Activated naive CD8-positive, alpha-beta T cell treated with anti-CD3 and anti-CD28 coated beads, Interleukin-2, amount 50 U/mL, for 16 hours (primary cell): ENCODE measurements at places on chromosomes 12 and 14.

- DNase-seq = no peak
Observed at GRCh38 chr12:67752226-67752732, 103.7 kb downstream of the DYRK2 start.

DNA sequence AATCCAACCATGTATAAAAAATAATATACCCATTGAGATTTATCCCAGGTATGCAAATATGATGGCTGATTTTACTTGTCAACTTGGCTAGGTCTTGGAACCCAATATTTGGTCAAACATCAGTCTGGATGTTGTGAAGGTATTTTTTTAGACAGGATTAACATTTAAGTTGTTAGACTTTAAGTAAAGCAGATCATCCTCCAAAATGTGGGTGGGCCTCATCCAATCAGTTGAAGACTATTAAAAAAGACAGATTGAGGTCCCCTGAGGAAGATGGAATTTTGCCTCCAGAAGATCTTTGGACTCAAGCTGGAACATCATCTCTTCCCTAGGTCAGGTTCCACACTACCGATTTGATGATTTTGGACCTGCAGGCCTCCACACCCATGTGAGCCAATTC, 271.2 kb downstream of the TMEM121 start:
- DNase-seq = no peak

DNA sequence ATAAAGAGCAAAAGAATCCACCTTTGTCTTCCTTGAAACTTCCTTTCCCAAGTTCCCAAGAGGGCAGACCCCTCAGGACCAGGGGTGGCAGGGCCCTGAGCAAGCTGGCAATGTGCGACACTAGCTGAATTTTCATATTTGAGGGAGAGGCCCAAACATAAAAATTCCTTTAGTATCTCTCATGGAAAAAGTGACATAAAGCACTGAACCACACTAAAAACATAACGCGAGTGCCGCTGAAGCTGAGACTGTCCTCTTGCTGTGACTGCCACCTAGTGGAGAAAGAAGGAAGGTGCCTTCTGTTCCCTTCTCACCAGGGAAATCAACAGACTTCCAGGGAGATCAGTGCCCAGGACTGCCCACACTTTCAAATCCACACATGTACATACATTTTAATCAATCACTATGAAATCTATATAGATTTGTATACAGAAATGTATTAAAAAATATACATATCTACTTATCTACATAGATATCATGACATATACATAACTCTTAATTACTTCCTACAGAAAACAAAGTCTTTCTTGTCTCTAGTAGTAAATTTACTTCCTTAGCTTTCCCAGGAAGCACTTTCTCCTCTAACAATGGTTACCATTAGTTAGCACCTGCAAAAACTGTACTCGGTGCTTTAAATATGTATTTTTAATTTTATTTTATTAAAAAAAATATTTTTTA, 53.8 kb downstream of the SSH1 start:
- peak; percentile 38 for DNase-seq

DNA sequence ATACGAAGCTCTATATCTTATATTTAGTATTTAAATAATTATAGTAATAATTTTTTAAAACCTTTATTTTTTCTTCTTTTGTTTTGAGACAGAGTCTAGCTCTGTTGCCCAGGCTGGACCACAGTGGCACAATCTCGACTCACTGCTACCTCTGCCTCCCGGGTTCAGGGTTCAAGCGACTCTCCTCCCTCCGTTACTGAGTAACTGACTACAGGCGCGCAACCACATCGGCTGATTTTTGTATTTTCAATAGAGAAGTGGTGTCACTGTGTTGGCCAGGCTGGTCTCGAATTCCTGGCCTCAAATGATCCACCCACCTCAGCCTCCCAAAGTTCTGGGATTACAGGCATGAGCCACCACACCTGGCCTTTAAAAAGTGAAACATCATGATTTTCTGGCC, 13.0 kb upstream of the WNK1 start:
- no peak for DNase-seq

- no peak for DNase-seq
Observed at GRCh38 chr12:88753066-88753465, 172.8 kb upstream of the KITLG start.

- DNase-seq = no peak
Observed at GRCh38 chr12:12224240-12224940, 42.5 kb downstream of the LRP6 start.

DNA sequence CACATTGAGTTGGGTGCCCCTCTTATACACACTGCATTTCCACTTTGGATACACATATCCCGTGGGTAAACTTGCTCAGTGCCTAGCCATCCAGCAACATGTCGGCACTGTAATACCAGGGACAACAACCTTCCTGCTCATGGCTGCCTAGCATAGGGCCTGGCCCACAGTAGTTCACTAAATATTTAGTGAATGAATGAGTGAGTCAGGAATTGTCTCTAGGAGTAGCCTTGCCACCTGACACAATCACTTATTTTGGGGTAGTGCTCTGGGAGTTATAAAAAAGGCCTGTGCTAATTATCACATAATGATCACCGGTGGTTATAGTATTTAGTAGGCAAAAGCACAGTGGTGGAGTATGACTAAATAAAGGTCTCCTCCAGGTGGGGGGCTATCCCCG, 8.5 kb upstream of the NUMB start:
- DNase-seq = no peak

DNA sequence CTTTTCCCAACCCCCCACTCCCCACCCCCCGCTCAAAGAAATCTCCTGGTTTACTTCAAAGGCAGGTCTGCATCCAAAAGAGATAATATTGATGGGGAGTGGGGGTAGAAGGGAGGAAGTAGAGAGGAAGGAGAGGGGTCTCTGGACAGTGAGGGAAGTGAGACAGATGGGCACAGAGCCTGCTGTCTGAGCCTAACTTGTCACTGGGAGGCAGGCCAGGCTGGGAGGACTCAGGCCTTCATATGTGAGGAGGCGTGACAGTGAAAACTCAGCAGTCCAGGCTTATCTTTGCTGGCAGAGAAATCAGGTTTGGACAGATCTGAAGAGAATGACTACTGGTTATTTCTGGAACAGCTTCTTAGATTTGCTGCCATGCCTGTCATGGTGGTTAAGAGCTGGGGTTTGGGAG, 192.3 kb downstream of the NUAK1 start:
- no peak for DNase-seq

DNA sequence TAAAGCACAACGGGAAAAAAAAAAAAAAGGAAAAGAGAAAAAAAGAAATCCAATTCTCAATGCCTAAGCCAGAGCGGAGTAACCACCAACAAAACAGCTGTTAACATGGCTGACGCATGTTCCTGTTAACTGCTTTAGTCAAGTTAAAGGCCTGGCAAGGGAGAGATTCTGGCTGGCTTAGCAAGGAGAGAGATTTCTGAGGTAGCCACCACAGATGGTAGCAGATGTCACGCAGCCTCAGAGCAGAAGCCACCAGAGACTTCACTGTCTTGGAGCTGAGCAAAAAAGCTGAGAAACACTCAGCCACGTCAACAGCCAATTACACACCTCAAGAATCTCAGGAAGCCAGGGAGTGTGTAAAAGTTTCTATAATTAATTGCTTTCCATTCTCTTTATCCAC, 87.1 kb downstream of the TMCC3 start:
- DNase-seq = no peak

GRCh38 chr14:85695300-85695699, 165.4 kb downstream of the FLRT2 start:
- DNase-seq = no peak

DNA sequence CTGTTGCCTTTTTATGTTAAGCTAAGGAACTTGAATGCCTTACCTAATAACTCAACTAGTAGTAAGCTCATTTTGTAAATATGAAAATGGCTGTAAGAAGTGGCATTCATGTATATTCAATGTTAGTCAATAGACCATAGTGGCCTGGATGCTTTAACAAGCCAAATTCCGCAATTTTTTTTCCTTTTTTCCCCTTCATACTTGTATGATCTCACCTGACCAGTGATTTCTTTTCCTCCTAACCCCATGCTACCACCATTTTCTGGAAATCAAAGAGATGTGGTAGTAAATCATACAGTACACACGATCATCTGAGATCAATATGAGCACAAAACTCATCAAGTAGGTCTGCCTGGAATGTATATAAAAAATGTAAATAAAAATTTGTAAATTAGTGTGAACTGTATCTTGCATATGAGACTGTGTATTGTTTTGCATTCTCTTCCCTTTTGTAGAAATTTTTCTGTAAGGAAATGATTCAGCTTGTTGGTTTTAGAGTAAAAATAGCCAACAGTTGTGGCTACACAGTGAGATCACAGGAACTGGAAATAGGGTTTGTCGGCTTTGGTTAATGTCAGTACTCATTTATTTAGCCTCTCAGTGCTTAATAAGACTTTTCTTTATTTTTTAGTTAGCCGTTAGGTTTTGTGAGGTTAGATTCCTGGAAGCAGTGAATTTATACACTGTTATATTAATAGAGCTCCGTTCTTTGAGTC, 62.5 kb downstream of the ETNK1 start:
- no peak for DNase-seq

GRCh38 chr12:31008961-31009840, 64.5 kb upstream of the DDX11 start:
- no peak for DNase-seq

DNA sequence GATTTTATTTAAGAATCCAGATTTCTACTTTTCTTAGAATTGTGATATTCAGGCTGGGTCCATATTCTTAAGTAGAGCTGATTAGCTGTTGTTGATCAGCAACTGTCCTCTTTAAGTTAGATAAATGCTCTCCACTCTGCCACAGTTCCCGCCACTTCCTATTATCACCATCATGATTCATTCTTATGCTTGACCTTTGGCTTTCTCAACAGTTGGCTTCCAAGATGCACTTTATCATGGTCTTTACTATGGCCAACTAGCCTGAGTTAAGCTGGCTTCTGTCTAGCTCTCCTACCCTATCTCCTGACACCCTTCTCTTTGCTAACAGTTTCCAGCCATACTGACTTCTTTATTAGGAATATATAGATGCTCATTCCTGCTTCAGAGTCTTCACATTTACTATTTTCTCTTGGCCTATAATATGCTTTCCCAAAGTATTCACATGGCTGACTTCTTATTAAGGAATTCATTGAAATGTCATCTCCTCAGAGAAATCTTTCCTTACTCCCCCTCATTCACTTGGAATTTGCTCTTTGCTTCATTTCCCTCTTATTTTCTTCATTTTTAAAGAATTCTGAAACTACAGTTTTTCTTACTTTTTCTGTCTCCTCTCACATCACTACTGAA, 149.0 kb upstream of the IGF1 start:
- no peak for DNase-seq

- DNase-seq = no peak
Observed at GRCh38 chr12:116990971-116991966, 80.5 kb downstream of the FBXW8 start.

GRCh38 chr12:51511546-51512260, 79.3 kb upstream of the SCN8A start:
- DNase-seq = no peak
